ENCODE measurements at places on chromosomes 2 and 18.

DNA sequence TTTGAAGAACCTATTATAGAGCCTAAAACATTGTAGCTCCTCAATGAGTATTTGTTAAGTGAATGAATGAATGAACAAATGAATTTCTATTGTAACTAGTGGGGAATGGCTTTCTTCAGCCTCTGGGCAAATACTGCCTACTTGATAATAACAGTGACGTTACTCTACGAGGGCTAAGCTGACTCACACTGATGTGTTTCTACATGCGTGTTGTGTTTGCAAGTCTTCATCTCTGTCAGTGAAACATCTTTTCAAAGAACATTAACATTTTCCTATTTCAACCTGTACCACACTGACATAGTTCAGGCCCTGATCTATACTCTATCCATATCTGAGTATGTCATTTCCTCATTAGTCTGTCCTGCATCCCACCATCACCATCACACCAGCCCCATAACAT lies 319.9 kb upstream of the ACVR2A start:
- DNase-seq, result peak; percentile 24

- DNase-seq, result peak; percentile 98
Measured at GRCh38 chr2:96531872-96532505, 4.6 kb upstream of the ARID5A start.

DNA sequence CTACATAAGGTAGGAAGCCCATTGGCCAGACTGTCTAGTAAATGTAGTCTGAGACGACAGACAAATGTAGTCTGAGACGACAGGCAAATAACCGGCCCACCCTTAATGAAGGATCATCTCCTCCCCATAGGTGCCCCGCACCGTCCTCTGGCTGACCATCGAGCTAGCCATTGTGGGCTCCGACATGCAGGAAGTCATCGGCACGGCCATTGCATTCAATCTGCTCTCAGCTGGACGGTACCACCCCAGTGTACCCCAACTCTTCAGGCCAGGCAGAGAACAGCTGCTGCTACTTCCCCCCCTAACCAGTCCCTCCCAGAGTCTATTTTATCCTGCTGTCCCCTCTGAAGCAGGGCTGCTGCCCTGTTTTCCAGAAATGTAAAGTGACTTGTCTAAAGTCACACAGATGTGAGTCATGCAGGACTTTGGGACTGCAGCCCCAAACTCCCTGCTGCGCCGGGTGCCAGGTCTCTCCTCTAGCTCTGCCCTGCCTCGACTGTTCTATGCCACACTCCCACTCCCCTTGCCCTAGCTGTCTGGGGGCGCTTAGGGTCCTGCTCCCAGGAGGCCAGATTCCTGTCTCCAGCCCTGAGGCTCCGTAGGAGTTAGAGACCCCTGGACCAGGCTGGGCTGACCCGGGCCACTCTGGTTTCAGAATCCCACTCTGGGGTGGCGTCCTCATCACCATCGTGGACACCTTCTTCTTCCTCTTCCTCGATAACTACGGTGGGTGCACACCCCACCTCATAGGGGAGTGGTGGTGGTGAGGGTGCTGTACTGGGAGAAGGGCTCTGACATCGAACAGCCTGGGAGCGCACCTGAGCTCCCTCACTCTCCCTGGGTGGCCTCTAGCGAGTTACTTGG lies 4.7 kb downstream of the SLC11A1 start:
- no peak for DNase-seq

DNA sequence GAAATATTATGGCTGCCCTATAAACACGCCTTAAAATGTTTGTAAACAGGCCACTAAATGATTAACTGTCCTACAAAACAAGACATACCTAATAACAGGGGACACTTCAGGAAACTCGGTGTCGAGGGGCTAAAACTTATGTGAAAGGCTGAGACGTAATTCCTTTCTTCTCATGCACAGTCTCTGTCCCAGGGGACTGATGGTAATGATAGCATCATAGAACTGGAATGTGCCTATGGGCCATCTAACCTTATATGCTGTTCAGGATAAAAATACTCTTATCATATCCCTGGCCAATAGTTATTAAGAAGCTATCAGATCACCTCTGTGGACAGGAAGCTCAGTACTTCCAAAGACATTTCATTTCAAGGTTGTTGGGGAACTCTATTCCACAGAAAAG lies 252.6 kb upstream of the RASGRP3 start:
- no peak for DNase-seq

- DNase-seq, result peak; percentile 2
Measured at GRCh38 chr18:48490641-48491293, 48.1 kb upstream of the CTIF start.

GRCh38 chr18:36300211-36300610 lies 2.7 kb downstream of the FHOD3 start:
- DNase-seq, result no peak

GRCh38 chr18:52288403-52289004 lies 51.5 kb upstream of the DCC start:
- DNase-seq, result peak; percentile 58

- no peak for DNase-seq
Measured at GRCh38 chr2:140359056-140359771, 1579.0 kb upstream of the NXPH2 start.

DNA sequence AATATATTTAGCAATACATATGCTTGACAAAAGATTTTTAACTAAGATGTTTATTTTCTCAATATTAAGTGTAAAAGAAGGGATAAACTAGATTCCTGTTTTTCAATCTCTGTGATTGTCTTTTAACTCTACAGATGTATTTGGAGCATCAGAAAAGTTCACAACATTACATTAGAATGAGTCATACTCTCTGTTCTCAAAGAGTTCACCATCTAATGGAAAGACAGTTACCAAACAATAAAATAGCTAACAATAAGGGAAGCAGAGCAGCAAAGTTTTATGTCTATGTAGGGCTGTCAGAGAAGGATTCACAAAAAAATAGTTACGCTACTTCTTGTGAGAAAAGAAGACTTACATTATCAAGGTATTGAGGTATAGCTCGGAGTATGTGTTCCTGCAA lies 109.2 kb upstream of the MAP2 start:
- peak; percentile 35 for DNase-seq

DNA sequence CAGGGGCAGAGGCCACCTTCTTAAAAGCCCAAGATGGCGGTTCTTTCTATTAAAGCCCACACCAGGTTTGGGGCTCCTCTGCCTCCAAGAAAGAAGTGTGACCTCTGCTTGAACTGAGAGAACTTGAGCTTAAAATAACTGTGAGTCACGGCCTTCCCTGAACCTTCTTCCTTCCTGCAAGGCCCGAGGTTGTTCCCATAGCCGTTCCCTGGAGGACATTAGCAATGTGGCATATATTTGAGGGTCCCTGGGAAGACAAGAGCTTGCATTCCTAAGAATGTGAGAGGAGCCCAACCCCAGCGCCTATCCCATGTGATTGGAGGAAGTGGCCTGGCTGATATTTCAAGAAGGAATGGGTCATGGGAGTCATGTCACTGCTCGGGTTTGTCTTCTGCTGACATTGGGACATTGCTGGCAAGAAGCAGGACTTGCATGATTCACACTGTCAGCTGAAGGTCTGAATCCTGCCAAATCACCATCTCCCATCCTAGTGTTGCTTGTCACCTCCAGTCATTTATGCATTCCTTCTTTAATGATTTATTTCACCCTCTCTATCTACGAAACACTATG lies 168.1 kb downstream of the TRIB2 start:
- peak; percentile 68 for DNase-seq

GRCh38 chr2:105880637-105881036 lies 135.9 kb downstream of the NCK2 start:
- no peak for DNase-seq

GRCh38 chr2:184756885-184757284 lies 158.6 kb downstream of the ZNF804A start:
- no peak for DNase-seq

GRCh38 chr18:22165049-22165602 lies 4.3 kb upstream of the GATA6 start:
- no peak for DNase-seq

GRCh38 chr2:29238497-29238896 lies 123.3 kb downstream of the CLIP4 start:
- DNase-seq, result peak; percentile 71

DNA sequence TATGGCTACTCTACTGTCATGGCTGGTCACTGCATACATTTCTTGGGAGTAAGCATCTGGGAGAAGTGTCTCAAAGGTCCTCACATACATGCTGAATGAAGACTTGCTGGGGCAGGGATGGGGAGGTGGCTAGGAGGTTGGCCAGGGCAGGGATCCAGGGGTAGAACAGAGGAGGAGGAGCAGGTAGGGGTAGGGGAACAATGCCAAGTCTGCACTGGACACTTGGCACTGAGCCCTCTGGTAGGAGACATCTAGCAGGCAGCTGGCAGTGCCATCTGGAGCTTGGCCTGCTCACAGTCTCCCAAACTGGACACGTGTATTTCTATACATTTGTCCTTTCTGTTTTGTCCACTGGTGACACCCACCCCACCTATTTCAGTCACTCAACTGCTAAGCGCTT lies 62.7 kb upstream of the REV1 start:
- no peak for DNase-seq

- no peak for DNase-seq
Measured at GRCh38 chr2:201257381-201257955, 2.9 kb upstream of the CASP8 start.

DNA sequence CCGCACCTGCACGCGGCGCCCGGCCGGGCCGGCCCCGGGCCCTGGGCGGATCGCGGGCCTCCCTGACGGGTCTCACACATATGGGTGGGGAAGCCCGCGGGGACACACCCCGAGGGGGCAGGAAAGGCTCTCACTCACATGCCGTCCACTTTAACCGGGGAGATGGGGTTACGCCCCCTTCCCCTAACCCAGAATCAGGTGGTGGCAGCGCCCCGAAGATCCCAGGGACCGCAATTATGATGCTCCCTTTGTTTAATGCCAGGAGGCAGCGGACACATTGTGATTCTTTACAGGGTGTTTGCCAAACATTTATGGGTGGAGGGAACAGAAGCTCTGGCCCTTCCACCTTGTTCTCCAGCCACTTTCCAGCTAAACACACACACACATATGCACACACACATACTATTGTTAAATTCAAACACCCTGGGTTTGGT lies 424 bp upstream of the ANKRD44 start:
- no peak for DNase-seq

DNA sequence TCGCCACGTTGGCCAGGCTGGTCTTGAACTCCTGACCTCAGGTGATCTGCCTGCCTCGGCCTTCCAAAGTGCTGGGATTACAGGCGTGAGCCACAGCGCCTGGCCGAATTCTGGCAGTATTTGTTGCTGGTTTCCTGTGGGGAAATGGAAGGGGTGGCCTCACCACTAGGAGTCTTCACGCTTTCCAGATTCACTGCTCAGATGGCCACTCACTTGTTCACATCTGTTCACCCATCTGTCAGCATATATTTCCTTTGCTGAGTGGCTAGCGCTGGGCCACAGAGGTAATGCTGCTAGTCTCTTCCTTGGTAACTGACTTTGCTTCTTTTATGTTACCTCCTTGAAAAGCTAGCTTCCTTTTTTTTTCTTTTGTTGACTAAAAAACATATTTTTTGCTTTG lies 27.2 kb downstream of the TMEM177 start:
- DNase-seq, result no peak

- DNase-seq, result no peak
Measured at GRCh38 chr2:17083902-17084301, 418.3 kb upstream of the CYRIA start.

DNA sequence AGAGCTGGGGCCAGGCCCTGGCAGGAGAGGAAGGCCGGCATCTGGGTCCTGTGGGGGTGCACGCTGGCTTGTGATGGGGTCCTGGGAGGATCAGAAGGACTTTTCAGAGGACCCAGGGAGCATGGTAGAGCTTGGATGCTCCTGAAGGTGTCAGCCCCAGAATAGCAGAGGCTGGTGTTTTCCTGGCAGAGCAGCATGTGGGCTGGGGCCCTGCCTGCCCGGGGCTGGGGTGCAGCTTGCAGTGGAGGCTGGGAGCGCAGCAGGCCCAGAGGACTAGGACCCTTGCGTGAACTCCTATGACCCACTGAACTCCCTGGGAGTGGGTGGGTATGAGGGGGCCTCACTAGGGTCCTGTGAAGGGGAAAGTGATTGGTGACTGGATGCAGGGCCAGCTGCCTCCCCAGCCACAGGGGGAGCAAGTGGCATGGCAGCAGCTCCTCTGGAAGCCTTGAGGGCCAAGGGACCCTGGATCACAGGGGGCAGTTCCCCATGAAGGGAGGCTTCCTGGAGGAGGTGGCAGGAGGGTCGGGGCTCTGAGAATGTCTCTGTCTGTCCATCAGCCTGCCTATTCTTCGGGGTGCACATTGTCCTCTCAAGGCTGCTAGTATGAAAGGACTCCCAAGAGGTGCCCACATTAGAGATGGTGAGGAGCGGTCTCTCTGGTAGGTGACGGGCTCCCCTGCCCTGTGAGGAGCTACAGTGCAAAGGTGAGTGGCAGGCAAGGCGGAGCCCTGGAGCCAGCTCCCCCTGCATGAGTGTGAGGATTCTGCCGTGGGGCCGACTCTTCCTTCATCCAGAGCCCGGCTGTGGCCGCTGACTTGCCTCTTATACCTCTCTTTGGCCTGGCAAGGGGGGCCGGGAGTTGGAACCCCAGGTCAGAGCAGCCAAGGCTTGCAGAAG lies 249.0 kb downstream of the DYSF start:
- DNase-seq, result no peak

- DNase-seq, result no peak
Measured at GRCh38 chr2:172742931-172743540, 7.4 kb downstream of the RAPGEF4 start.

GRCh38 chr18:66994790-66995189 lies 390.9 kb upstream of the CDH19 start:
- DNase-seq, result peak; percentile 65

DNA sequence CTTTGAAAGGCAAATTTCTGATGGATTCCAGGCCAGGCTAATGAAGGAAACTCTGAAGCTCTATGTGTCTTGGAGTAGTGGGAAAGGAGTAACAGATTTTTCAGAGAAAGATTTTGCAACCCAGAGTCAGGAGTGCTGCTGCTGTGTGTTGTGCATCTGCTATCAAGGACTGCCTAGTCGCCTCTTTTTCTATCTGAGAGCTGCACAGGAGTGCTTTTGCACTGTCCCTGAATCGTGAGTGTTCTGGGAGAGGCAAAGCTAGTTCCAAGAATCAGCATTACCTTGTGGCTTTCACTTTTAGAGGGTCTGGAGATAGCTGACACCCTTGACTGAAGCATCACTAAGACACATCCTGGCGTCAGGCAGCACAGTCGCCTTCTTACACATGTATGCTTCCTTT lies 336.4 kb downstream of the PARD3B start:
- no peak for DNase-seq

GRCh38 chr2:128311755-128312341 lies 6.8 kb downstream of the HS6ST1 start:
- DNase-seq, result no peak
